Motor neuron (in vitro differentiated cells): ENCODE measurements at places on chromosomes 1 and 21. TPM values are rescaled to one million over a fixed set of nuclear protein-coding genes. Genes with fewer than 3 reads are reported as not detected.

The EPHX1 gene
- total RNA-seq, result 8.3 and 11.3 TPM in 2 replicates

The S100A9 gene
- total RNA-seq, result not detected in 2 replicates

The PPIAL4G gene
- total RNA-seq, result 0.11 and 0.25 TPM in 2 replicates

The MYOM3 gene
- 0.27 and 0.31 TPM in 2 replicates for total RNA-seq

The DCDC2B gene
- total RNA-seq, result 0.82 and 0.96 TPM in 2 replicates

The KCNK1 gene
- 0.74 and 2.0 TPM in 2 replicates for total RNA-seq

The FCRL2 gene
- 0.11 TPM in 1 of 2 replicates, not detected in the other for total RNA-seq

The SLC25A34 gene
- total RNA-seq, result 1.4 and 2.0 TPM in 2 replicates

The IL10RB gene
- 4.1 and 5.5 TPM in 2 replicates for total RNA-seq

The CD244 gene
- 0.35 TPM in 1 of 2 replicates, not detected in the other for total RNA-seq

The SH2D5 gene
- 0.58 and 1.9 TPM in 2 replicates for total RNA-seq

The CAP1 gene
- 207 and 211 TPM in 2 replicates for total RNA-seq

The PKLR gene
- 0.07 TPM in 1 of 2 replicates, not detected in the other for total RNA-seq

The S100A16 gene
- 7.6 and 8.0 TPM in 2 replicates for total RNA-seq

The GLMP gene
- total RNA-seq, result 21.8 and 23.8 TPM in 2 replicates

The ADCY10 gene
- 0.16 and 0.60 TPM in 2 replicates for total RNA-seq

The CYP4A11 gene
- total RNA-seq, result 0.30 and 0.70 TPM in 2 replicates

The PAQR7 gene
- total RNA-seq, result 12.6 and 13.0 TPM in 2 replicates

The ARMH1 gene
- total RNA-seq, result 2.5 and 3.4 TPM in 2 replicates

The CENPL gene
- total RNA-seq, result 3.2 and 3.7 TPM in 2 replicates

The SYPL2 gene
- total RNA-seq, result 0.29 and 1.2 TPM in 2 replicates

The ZNF678 gene
- total RNA-seq, result 26.0 and 26.2 TPM in 2 replicates

The TMPRSS15 gene
- 0.05 and 0.14 TPM in 2 replicates for total RNA-seq

The PLA2G2F gene
- total RNA-seq, result not detected in 2 replicates

The SH3D21 gene
- 5.3 and 6.6 TPM in 2 replicates for total RNA-seq

The BTBD8 gene
- 53.1 and 56.1 TPM in 2 replicates for total RNA-seq

The IFI16 gene
- 16.1 TPM in 2 replicates for total RNA-seq

The RCAN1 gene
- 226 and 280 TPM in 2 replicates for total RNA-seq

The BSDC1 gene
- 60.0 and 66.5 TPM in 2 replicates for total RNA-seq

The UBE2U gene
- not detected in 2 replicates for total RNA-seq

The PPM1J gene
- 1.8 and 2.2 TPM in 2 replicates for total RNA-seq

The LCE4A gene
- total RNA-seq, result not detected in 2 replicates

The RASSF5 gene
- 6.1 and 6.5 TPM in 2 replicates for total RNA-seq

The PYGO2 gene
- 13.5 and 14.4 TPM in 2 replicates for total RNA-seq

The HCN3 gene
- total RNA-seq, result 25.5 and 26.9 TPM in 2 replicates

The AADACL3 gene
- total RNA-seq, result 0.13 TPM in 1 of 2 replicates, not detected in the other
